Stimulated activated CD8-positive, alpha-beta memory T cell treated with anti-CD3 and anti-CD28 coated beads, Interleukin-15, amount 100 ng/mL, for 24 hours (primary cell): ENCODE measurements at places on chromosomes 2 and 18.

DNA sequence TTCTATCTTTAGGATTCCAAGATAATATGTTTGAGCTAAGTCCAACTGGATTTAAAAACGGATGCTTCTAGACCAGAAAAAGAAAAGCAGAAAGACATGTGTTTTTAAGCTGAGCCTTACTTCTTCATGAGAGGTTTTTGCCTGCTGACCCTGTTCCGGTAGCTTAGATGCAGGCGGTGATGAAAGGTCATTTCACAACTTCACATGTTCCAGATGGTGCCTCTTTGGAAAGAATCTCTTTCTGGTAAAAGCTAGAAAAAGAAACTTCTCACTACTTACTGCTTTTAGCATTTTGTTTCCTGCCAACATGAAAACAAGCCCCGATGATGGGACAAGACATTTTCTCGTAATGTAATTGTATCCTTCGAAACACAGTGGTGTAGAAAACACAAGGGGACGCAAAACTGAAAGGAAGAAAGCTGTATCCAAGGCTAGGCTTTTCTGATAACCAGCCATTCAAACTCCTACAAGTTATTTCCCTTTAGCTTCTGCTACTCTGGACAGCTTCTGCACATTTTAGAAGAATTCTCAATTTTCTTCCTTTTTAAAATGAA, 407.3 kb upstream of the LYPD1 start:
- DNase-seq: no peak

GRCh38 chr2:72004201-72004915, 143.3 kb downstream of the CYP26B1 start:
- no peak for DNase-seq

DNA sequence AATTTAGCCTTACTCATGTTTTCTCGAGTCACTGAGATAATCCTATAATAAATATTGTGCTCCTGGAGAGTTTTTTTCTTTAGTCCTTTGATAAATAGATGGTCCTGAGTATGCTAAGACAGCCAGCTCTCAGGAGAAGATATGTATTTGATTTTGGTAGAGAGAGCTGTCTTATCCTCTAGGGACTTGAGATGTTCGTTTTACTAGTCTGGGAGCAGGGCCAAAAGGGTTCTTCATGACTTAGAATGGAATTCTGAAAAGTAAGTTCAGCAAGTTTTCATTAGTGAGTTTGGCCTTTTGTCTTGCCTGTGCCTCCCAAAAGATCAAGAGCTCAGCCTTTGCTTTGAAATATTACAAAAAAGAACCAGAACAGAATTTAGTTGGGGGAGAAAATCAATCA, 246.7 kb downstream of the BABAM2 start:
- DNase-seq: no peak

- DNase-seq: no peak
These were observed 103.4 kb upstream of the MYCN start for GRCh38 chr2:15836689-15837610.

DNA sequence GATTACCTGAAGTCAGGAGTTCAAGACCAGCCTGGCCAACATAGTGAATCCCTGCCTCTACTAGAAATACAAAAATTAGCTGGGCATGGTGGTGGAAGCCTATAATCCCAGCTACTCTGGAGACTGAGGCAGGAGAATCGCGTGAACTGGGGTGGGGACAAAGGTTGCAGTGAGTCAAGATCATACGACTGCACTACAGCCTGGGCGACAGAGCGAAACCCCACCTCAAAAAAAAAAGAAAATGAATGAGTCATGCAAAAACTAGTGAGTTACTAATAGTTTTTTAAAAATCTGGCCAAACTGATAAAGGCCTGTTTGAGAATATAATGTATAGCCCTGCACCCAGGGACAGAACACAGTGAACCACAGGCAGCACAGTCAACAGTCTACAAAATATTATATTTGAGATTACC, 17.5 kb downstream of the AFG3L2 start:
- DNase-seq: no peak

DNA sequence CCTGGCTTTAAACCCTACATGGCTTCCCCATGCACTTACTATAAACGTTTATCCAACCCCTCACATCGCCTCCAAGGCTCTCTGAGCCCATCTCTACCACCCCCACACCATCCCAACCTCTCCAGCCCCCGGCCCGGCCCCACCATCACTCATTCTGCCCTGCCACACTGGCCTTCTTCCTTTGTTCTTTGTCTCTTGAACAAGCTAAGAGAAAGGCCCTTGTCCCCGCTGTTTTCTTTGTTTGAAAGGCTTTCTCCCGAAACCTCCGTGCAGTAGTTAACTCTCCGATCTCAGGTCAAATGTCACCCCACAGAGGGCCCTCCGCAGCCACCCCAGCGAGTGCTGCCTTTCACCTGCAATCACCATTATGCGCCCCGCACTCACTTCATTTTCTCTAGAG, 100.4 kb downstream of the AFF3 start:
- DNase-seq: no peak

- DNase-seq: no peak
These were observed 9.8 kb upstream of the LBH start for GRCh38 chr2:30221531-30221930.

DNA sequence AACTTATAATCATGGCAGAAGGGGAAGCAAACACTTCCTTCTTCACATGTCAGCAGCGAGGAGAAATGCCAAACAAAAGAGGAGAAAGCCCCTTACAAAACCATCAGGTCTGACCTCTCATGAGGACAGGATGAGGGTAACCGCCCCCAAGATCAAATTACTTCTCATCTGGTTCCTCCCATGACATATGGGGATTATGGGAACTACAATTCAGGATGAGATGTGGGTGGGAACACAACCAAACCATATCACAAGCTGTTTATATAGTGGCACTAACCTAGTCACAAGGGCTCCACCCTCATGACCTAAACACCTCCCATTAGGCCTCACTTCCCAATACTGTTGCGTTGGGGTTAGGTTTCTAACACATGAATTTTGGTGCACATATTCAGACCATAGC, 110.0 kb downstream of the OSBPL6 start:
- no peak for DNase-seq

- no peak for DNase-seq
These were observed 171.1 kb downstream of the LDLRAD4 start for GRCh38 chr18:13389491-13390131.

DNA sequence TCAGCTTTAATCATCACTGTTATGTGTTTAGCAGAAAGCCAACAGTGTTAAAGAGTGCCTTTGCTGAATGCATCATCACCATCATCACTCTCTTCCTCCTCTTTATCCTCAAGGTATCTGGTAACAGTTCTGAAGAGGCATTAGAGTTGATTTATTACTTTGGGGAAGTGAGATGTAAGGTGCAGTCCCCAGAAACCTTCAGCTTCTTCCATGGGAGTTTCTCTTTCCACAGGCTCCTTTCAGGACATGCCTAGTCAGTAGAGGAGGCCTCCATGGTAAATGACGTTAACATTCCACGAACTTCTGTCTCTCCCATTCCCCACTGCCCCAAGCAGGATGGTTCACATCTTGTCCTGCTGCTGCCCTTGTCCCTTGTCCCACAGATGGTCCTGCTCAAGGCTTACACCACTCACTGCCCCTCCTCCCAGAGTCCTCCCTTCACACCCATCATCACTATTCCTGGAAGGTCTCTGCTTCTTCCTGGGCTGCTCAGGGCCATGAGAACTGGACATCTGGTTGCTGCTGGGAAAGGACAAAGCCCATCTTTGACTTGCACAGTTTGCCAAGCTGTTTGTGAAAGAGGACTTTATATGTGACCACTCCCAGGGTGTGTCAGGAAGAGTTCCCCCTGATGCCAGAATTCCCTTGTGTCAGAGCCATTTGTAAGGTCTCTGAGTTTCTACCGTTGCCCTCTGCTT, 5.3 kb upstream of the REG1A start:
- no peak for DNase-seq

GRCh38 chr18:42159146-42159545, 204.1 kb downstream of the PIK3C3 start:
- no peak for DNase-seq

GRCh38 chr2:195995499-195995898, 73.1 kb downstream of the DNAH7 start:
- no peak for DNase-seq

DNA sequence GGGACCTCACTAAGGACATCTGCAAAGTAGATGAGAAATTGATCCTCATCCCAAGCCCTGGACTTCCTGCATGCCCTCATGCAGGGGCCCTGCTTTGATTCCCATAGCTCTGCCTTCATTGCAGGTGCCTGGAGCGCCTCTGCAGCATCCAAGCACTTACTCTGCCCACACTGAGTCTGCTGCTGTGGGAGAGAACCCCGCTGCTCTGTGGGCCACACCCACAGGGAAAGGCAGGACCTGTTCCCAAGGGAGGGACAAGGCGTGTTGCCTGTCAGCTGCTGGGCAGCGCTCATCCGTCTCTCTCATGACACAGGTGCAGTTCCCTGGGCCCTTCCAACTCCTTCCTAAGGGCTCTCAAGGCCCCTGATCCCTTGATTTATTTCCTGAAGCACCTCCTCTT, 266.8 kb upstream of the SMIM21 start:
- no peak for DNase-seq
